ENCODE measurements at places on chromosomes 2 and 18.

GRCh38 chr2:28729698-28730097 is 21.9 kb upstream of the PPP1CB start:
- peak; percentile 28 for DNase-seq

DNA sequence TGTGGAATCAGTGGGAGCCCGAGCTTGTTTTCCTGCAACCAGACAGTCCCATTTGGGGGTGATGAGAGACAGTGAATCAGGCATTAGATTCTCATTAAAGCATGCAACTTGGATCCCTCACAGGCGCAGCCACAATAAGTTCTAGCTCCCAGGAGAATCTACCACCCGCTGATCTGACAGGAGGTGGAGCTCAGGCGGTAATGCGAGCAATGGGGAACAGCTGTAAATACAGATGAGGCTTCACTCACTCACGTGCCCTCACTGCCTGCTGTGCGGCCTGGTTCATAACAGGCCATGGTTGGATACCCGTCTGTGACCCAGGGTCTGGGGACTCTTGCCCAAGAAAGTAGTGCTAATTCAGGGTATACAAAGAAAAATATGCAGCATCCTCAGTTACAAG is 144.8 kb upstream of the RGPD4 start:
- peak; percentile 28 for DNase-seq

GRCh38 chr2:86254576-86255538 is 55.6 kb downstream of the MRPL35 start:
- no peak for DNase-seq

- DNase-seq: no peak
Observed at GRCh38 chr2:7061450-7061789, 144.2 kb downstream of the RNF144A start.

- DNase-seq: no peak
Observed at GRCh38 chr2:100776445-100776844, 43.5 kb upstream of the NPAS2 start.
